ENCODE measurements at places on chromosomes 2 and 18.

DNA sequence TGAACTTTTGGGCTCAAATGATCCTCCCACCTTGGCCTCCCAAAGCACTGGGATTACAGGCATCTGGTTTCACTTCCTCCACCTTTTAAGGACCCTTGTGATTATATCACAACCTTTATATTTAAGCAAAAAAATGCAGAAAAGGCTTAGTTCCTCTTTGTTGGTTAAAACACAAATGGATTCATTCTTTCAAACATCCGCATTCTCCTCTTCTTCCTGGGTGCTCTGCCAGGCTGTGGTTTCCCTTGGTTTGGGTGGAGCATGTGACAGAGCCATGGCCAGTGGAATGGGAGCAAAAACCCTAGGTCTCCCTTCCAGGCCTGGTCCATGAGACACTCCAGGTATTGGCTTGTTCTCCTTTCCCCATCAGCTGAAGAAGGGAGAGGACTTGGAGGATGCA, 9.9 kb upstream of the SLC66A3 start:
- no peak for DNase-seq

- DNase-seq, result no peak
Measured at GRCh38 chr2:14423145-14423906, 209.2 kb upstream of the LRATD1 start.

- DNase-seq, result no peak
Measured at GRCh38 chr2:177291701-177292100, 27.2 kb upstream of the NFE2L2 start.

- DNase-seq, result no peak
Measured at GRCh38 chr2:228689053-228689452, 507.6 kb upstream of the SPHKAP start.

DNA sequence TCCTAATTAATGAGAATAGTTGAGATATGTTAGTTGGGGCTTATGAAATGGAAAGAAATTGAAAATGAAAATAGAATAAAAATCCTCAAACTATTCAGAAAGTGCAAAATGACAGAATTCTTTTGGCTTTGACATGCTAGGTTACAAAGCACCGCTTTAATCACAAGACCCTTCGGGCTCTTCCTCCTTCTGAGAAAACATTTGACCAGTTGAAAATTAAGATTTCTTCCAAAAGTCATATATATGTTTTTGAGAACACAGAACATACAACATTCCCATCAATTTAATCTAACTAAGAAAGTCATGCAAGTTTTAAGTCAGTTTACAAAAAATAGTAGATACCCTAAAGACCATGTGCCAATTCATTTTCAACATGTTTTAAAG, 2.2 kb upstream of the SLC40A1 start:
- DNase-seq, result no peak

DNA sequence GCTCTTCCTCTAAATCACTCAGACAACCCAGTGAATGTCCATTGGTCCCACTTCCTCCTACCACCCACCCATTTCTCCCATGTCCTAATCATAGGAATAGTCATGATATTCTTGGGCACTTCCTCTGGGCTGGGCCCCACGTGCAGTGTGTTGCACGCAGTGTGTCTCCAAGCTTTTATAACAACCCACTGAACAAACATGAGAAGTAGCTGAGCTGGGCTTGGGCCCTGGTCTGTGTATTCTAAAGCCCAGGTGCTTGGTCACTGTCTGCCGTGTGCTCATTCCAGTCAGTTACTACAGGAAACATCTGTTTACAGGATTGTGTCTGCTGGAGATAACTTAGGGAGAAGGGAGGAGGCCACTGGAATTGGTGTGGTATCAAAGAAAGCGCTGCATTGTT, 64.2 kb upstream of the THOC1 start:
- DNase-seq, result no peak

DNA sequence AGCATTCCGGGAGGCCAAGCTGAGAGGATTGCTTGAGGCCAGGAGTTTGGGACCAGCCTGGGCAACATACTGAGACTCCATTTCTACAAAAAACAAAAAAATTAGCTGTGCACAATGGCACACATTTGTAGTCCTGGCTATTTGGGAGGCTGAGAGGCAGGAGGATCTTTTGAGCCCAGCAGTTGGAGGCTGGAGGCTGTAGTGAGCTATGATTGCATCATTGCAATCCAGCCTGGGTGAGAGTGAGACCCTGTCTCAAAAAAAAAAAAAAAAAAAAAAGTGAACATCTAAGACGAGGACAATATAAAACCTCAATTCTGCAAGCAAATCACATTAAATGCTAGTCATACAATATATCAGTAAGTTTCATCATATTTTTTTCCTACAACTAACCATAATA, 2.8 kb upstream of the HAT1 start:
- no peak for DNase-seq

GRCh38 chr2:32947484-32948143, 861 bp downstream of the LTBP1 start:
- DNase-seq, result no peak

GRCh38 chr2:95271381-95271971, 2.8 kb upstream of the PROM2 start:
- no peak for DNase-seq

DNA sequence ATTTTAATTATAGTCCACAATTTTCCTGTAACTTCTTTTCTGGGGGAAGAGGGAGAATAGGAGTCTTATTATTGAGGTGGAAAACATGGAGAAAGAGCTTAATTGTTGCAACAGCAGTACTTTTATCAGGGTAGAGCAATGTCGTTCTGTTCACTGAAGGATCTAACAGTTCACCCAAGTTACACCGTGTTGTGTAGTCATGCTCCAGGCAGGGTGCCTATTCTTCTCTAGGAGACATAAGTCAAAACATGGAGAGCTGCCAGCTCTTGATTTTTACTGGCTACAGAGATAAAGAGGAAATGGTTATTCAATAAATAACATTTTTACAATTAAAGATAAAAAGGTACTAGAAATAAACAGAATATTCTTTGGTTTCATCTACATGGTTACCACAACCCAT, 594.3 kb upstream of the NETO1 start:
- no peak for DNase-seq

DNA sequence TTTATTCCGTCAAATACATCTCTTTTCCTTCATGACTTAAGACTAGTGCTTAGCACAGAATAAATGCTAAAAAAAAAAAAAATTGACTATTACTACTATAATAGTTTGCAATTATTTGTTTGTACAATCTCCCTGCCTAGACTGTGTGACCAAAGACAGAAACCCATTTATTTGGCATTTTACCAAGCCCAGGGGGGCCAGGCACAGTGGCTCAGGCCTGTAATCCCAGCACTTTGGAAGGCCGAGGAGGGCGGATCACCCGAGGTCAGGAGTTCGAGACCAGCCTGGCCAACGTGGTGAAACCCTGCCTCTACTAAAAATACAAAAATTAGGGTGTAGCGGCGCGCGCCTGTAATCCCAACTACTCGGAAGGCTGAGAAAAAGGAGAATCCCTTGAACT, 1.4 kb downstream of the ASB3 start:
- DNase-seq, result no peak

GRCh38 chr2:30425326-30425725, 21.7 kb upstream of the LCLAT1 start:
- DNase-seq, result no peak

DNA sequence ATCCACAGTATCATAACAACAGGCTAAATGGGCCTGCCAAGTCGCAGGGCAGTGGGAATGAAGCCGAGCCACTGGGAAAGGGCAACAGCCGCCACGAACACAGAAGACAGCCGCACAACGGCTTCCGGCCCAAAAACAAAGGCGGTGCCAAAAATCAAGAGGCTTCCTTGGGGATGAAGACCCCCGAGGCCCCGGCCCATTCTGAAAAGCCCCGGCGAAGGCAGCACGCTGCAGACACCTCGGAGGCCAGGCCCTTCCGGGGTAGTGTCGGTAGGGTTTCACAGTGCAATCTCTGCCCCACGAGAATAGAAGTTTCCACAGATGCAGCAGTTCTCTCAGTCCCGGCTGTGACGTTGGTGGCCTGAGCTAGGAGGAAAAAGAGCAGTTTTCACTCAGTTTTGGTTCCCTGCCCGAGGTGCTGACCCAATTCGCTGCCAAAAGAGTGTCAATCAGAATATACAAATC, 32.2 kb downstream of the KCTD18 start:
- DNase-seq, result no peak

DNA sequence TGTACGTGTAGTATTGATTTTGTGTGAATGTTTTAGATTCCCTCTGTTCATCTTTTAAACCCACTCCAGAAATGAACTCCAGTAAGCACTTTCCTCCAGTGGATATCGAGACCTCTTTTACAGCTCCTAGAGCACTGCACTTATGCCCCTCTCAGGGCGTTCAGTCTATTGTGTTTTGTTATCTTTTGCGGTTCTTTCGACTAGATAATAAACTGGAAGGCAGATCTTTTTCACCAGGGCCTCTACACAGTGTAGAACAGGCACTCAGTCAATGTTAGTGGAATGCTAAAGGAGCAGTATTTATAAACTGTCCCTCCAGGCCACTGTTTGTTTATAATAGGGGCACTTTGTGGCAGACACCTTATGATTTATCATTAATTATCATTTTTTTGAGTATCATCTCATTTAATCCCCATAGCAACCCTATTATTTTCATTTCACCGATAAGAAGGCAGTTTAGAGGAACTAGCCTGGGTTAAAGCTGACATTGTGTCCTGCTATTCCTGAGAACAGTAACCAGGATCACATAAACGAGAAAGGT, 742 bp upstream of the SOS1 start:
- no peak for DNase-seq

DNA sequence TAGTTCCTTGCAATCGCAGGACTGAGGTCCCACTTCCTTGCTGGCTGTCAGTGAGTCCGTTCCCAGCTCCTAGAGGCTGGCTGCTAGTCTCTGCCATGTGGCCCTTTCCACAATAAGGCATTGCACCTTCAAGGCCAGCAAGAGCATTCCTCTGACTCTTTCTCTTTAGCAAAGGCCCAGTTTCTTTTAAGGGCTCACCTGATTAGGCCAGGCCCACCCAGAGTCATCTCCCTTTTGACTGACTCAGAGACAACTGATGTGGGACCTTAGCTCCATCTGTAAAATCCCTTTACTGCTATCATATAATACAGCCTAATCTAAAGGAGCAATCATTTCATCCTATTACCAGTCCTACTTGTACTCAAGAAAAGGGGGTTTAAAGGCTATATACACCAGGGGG, 278.2 kb downstream of the SLC4A3 start:
- DNase-seq, result no peak

- no peak for DNase-seq
Measured at GRCh38 chr2:107359021-107359420, 467.7 kb upstream of the RGPD4 start.

DNA sequence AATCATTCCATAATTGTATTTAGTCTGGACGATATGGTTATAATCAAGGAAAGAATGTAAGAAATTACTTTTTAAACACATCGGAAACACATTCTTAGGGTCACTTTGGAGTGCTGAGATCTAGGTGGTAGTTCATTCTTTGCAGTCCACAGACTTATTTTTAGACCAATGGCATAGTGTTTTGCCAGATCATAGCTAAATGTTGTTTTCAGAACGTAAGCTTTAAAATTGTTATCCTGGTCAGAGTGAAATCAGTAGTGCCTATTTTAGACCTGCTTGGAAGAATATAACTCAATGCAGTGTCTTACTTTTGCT, 4.3 kb downstream of the MYL12A start:
- no peak for DNase-seq

GRCh38 chr18:50444539-50444938, 69.7 kb downstream of the SKA1 start:
- no peak for DNase-seq

GRCh38 chr2:157174321-157174720, 83.2 kb upstream of the GALNT5 start:
- no peak for DNase-seq

- DNase-seq, result no peak
Measured at GRCh38 chr2:10654069-10654468, 35.7 kb downstream of the NOL10 start.

DNA sequence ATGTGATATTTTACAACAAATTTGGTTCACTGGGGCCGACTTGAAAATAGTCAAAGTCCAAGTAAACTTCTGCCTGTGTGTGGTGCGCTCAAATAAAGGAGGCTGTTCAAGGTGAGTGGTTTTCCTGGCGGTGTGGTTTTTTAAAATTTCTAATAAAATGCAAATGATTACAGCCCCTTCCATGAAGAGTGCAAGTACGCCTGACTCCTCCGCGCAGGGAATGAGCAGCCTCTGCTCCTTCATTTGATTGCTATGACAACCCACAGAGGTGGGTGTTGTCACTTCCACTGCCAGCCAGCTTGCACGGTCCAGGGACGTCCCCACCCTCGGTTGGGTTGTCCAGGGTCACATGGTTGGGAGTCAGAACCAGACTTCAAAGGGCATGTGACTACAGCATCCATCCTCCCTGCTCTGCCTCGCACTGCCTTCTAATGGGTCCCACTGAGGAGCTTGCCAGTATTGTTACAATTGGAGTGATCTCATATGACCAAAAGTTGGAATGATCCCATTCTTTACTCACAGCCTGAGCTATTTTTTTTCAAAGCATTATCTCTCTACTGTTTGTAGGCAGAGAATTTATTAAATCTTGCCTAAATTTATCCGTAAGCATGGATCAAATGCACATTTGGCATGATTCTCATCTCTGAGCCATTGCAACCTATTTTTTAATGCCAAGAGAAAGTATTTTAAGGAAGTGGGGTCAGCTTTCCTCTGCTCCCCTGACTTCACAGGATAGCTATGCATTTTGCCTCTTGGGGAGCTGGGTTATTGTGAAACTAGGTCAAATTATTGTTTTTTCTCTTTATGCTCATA, 121.3 kb downstream of the AGAP1 start:
- no peak for DNase-seq

DNA sequence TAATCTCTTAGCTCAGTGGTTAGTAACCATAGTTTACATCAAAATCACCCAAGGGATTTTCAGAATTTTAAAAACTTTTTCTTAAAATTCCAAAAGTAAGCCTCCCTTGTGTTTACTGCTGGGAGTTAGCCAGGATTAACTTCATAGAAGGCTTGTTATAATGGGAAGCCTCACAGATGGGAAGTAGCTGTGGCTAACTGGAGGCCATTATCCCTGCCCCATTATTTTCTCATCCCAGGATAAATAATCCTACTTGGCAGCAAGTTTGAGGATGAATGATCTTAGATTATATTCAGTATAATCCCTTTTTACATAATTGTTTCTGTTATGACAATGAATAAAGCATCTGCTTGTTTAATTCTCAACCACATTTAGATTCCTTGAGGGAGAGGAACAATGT, 25.5 kb downstream of the PLEK start:
- DNase-seq, result no peak

DNA sequence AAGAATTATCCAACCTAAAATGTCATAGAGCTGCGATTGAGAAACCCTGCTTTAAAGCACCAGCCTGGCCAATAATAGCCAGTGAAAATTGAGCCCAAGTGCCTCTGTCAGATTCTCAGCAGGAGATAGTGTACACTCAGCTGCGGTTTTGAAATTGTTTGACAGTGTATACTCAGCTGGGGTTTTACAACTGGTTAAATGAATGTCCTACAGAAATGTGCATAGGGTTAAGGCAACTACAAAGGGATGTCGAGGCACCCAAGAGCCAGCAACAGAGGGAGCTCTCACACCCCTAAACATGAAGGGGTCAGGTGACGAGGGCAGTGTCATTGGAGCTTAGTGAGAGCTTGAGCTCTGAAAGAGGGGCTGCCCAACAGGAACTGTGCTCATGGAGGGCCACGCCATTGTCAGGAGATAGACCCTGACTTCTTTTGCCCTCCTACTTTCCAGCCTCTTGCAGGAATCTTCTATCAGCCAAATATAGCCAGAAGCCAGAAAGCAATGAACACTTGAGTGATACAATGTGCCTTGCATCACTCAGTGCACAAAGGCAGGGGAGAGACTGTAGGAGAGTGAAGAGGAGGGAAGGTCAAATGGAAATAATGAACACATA, 15.1 kb downstream of the ACTG2 start:
- no peak for DNase-seq

GRCh38 chr18:50172367-50172766, 22.6 kb downstream of the MYO5B start:
- no peak for DNase-seq

Measured in stimulated activated CD4-positive, alpha-beta T cell treated with anti-CD3 and anti-CD28 coated beads, Interleukin-1b, Interleukin-23, amount 100 ng/mL, for 1 hour (primary cell).